ENCODE measurements at places on chromosomes 11 and 22. TPM values are rescaled to one million over a fixed set of nuclear protein-coding genes. Genes with fewer than 3 reads are reported as not detected.
A peak's percentile ranks its signal among the peaks of the same experiment; 100 is the strongest.

DNA sequence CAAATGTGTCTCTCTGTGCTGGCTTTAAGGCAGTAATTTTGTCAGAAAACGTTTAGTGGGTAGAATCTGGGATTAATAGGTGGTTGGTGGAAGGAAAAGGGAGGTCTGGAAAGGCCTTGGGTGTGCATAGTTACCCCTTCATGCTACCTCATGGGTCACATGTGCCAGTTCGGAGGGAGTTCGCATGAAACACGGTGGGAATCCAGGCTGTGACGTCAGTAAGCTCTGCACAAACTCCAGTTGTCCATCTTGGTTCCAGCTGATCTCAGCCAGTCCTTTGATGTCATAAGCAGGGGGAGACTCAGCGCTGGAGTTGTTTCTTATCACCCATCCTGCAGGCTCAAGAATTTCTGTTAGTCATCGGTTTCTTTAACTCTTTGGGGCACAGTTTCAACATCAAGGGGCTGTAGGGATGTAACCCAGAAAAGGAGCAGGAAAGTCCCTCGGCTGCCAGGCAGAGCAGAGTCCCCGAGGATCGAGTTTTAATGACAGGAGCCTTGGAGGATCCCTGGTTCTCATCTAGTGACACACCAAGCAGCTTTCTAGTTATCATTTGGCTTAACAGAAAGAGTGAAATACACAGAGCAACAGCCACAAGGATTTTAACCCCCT, 28.9 kb downstream of the MOV10L1 start:
- peak; percentile 69 for DNase-seq
- no peaks in the 10 kb centered on the region for H3K36me3 ChIP-seq
- no peak overlapping the region for H3K4me3 ChIP-seq

DNA sequence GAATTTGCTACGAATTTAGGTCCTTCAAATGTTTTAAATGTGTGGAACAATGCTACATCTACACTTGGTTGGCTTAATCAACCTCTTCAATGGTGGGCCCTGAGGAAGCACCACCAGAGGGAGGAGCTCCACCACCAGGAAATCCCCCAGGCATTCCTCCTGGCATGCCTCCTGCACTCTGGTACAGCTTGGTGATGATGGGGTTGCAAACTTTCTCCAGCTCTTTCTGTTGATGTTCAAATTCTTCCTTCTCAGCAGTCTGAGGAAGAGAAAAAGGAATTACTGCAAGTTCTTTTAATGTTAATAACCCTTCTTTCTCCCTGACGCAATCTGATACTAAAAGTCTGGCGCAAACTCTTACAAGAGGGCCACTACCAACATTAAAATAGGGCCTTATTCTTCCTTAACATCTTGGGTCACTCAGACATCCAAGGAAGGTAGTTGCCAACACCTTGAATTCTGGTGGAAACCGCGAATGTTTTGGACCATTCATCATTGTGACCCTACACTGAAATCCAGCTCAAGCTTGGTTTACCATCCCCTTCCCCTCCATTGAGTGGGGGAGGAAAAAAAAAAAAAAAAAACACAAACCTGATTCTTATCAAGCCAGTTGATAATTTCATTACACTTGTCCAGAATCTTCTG, 4.2 kb downstream of the HSPA8 start:
- no peak for DNase-seq
- H3K27me3 ChIP-seq: no peaks in the 10 kb centered on the region
- peaks cover 12% of the 10 kb centered on the region for H3K4me1 ChIP-seq
- no peak overlapping the region for H3K27ac ChIP-seq
- H3K36me3 ChIP-seq: peaks cover 76% of the 10 kb centered on the region

GRCh38 chr11:110777775-110778174, 65.5 kb upstream of the ARHGAP20 start:
- no peaks in the 10 kb centered on the region for H3K36me3 ChIP-seq
- H3K27me3 ChIP-seq: no peaks in the 10 kb centered on the region
- H3K27ac ChIP-seq: no peak overlapping the region
- DNase-seq: peak; percentile 14

DNA sequence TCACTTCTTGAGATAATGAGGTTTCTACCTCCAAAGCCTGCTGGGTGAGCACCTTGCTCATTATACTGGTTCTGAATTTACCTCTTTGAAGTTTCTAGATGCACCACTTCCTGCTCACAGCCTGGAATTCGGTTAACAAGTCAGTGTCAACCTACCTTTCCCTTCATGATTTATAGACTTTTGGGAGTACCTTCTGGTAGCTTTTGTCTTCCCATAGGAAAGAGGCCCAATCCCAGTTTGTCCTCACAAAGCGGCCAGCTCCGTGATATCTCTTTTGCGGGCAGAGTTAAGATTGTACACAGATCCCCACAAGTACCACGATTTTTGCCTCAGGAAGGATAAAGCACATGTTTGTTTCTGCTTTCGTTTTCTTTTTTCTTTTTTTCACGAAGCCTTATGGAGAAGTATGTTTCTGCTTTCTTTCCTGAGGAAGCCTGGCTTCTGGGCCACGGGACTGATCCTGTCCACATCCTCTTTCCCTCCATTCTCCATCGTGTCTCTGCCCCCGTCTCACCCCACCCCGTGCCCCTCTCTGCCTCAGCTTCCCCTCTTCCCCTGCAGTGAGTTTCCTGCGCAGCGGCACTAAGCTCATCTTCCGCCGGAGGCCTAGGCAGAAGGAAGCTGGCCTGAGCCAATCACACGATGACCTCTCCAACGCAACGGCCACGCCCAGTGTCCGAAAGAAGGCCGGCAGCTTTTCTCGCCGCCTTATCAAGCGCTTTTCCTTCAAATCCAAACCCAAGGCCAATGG, 5.7 kb upstream of the HINFP start:
- no peak overlapping the region for H3K27ac ChIP-seq
- no peaks in the 10 kb centered on the region for H3K36me3 ChIP-seq
- peaks cover 4% of the 10 kb centered on the region for H3K4me1 ChIP-seq
- no peaks in the 10 kb centered on the region for H3K27me3 ChIP-seq
- H3K4me3 ChIP-seq: no peak overlapping the region

GRCh38 chr22:45045208-45045607, 35.4 kb upstream of the PHF21B start:
- H3K4me3 ChIP-seq: no peak overlapping the region
- no peaks in the 10 kb centered on the region for H3K36me3 ChIP-seq

GRCh38 chr11:126927623-126928022, 72.9 kb downstream of the KIRREL3 start:
- no peak for DNase-seq
- no peak overlapping the region for H3K27ac ChIP-seq
- no peaks in the 10 kb centered on the region for H3K4me1 ChIP-seq
- H3K27me3 ChIP-seq: no peaks in the 10 kb centered on the region

- no peaks in the 10 kb centered on the region for H3K36me3 ChIP-seq
- 0 out of 2 replicates have a peak, but pooled peaks cover 3% of the 10 kb centered on the region for H3K4me1 ChIP-seq
- H3K27ac ChIP-seq: no peak overlapping the region
- H3K27me3 ChIP-seq: no peaks in the 10 kb centered on the region
- H3K4me3 ChIP-seq: no peak overlapping the region
Measured at GRCh38 chr11:2847561-2847960, 38.0 kb downstream of the CDKN1C start.

DNA sequence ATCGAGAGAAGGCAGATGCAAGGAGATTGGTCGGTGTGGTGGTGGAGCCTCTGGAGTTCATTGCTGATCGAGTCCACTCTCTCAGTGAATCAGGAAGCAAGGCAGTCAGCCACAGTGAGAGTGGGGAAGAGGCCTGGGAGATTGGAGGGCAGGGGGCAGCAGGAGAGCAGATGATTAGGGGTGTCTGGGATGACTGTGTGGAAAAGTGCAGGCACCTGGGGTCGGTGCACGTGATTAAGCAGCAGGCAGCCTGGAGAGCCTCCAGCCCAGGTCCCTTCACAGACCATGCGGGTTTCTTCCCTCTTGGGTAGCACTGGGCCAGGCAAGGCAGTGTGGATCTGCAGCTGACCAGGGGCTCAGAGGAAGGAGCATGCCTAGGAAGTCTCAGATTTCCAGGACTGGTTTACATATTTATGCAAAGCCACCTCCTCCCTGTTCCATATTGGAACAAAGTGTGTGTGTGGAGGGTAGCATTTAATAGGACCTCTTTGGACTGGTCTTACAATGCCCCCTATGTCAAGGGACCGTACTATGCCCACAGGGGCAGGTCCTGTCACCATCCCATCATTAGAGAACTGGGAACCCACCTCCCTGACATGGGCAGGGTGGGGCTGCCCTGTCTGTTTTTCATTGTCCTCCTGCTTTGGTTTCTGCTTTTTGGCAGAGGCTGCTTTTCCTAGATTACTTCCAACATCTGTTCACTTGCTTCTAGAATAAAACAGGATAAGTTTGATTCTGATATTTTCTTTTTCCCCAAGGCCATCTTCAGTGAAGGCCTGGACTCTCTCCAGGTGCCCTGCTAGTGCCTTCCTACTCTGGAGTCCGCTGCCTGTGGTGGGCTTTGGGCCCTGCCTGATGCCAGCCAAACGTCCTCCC, 14.0 kb upstream of the GDPD5 start:
- no peaks in the 10 kb centered on the region for H3K27me3 ChIP-seq
- no peak overlapping the region for H3K4me3 ChIP-seq
- H3K36me3 ChIP-seq: no peaks in the 10 kb centered on the region
- no peaks in the 10 kb centered on the region for H3K4me1 ChIP-seq
- no peak overlapping the region for H3K27ac ChIP-seq
- no peak for DNase-seq

DNA sequence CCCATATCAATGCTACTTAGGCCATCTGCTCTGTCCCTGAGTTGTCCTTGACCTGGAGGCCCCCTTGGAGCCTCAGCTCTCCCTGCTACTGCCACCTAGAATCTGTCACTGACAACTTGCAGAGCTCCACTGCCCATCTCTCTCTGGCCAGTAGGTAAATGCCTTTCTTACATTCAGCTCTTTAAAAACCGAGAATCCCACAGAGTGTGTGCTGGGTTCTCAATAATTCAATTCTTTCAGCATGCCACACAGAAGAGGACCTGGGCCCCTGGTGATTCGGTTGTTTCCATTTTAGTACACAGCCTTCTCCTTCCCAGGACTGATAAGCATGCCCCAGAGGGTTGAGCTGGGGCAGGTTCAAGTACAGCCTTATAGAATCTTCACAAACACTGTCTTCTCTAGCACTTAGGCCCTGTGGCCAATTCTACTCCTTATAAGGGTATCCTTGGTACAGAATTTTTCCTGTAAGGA, 22.0 kb upstream of the IPO7 start:
- no peak for DNase-seq
- H3K36me3 ChIP-seq: no peaks in the 10 kb centered on the region
- no peak overlapping the region for H3K4me3 ChIP-seq
- peaks cover 25% of the 10 kb centered on the region for H3K4me1 ChIP-seq

- DNase-seq: no peak
- no peaks in the 10 kb centered on the region for H3K36me3 ChIP-seq
- H3K4me3 ChIP-seq: no peak overlapping the region
- H3K4me1 ChIP-seq: no peaks in the 10 kb centered on the region
- no peak overlapping the region for H3K27ac ChIP-seq
Measured at GRCh38 chr11:91350931-91351330, 873.7 kb upstream of the FAT3 start.

DNA sequence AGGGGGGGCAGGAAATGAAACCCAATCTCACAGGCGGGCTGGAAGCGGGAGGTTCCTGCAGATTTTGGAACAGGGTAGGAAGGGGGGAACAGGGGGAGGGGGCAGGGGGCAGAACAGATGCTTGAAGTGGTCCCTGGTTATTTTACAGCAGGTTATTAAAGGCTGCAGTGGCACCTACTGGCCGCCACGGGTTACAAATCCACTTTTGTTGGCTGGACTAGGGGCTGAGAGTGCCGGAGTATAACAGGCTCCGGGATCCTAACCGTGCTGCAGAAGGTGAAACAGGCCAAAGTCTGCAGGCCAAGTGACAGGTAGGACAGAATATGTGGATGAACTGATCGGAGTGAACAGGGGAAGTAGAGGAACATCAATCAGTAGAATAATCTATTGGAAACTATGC, 2.5 kb downstream of the ROBO3 start:
- H3K4me3 ChIP-seq: no peak overlapping the region
- no peak overlapping the region for H3K27ac ChIP-seq
- H3K27me3 ChIP-seq: peaks cover 41% of the 10 kb centered on the region
- H3K4me1 ChIP-seq: peaks cover 4% of the 10 kb centered on the region
- H3K36me3 ChIP-seq: no peaks in the 10 kb centered on the region

DNA sequence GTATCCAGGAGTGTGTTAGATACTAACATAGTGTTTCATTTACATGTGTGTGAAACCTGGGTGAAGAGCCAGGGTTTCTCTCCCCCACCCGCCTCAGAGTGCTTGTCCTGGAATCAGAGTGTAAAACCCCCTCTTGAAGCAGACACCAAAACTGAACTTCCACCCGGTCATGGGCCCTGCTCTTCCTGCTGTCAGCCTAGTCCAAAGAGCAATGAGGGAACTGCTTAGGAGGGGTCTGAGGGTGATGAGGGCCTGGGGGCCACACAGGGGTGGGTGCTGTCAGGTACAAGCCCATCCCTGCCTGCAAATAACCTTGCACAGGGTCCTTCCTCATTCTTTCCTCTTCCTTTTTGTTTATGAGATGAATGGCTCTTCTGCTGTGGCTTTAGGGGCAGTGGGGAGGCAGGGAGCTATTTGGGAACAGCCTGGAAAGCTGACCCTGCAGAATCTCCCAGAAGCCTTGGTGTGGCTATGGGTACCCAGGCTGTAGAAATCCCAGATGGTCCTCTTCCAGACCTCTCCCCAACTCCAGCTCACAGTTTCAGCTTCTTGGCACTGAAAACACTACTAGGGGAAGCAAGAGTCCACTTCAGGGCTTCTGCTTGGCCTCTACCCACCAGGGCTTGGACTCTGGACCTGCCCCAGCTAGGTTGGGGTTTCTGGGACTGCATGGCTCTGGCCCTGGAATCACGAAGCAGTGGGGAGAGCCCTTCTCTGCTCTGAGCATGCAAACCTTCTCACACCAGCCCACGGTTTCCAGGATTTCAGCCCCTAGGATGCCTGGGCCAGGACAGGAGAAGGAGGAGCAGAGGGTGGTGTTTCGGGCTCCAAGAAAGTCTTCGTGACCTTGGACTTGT, 8.5 kb downstream of the BATF2 start:
- H3K4me1 ChIP-seq: peaks cover 11% of the 10 kb centered on the region
- H3K4me3 ChIP-seq: no peak overlapping the region
- H3K36me3 ChIP-seq: no peaks in the 10 kb centered on the region
- no peaks in the 10 kb centered on the region for H3K27me3 ChIP-seq
- no peak overlapping the region for H3K27ac ChIP-seq
- DNase-seq: no peak

GRCh38 chr22:30582788-30583545, 8.5 kb upstream of the GAL3ST1 start:
- H3K4me3 ChIP-seq: no peak overlapping the region
- no peak for DNase-seq
- peaks cover 96% of the 10 kb centered on the region for H3K36me3 ChIP-seq
- no peaks in the 10 kb centered on the region for H3K4me1 ChIP-seq
- no peaks in the 10 kb centered on the region for H3K27me3 ChIP-seq
- no peak overlapping the region for H3K27ac ChIP-seq

DNA sequence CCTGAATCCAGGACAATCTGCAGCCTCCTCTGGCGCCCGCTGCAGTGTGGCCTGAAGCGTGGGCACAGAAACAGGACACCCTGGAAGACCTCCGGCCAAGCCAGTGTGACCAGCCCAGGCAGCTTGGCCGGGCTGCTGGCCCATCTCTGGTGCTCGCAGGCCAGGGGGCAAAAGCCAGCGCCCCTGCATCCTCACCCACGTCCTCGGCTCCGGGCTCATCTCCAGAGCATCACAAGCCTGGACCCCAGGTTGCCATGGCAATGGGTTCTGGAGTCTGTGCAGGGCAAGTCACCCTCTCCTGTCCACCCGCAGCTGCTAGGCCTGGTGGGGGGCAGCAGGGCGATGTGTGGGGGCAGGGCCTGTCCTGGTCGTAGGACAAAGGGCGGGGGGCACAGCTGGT, 9.3 kb upstream of the PDGFB start:
- no peak overlapping the region for H3K4me3 ChIP-seq
- no peak for DNase-seq
- H3K27ac ChIP-seq: peak overlapping the region; percentile 98
- no peaks in the 10 kb centered on the region for H3K36me3 ChIP-seq

Gene GLB1L3
- not detected for total RNA-seq

Gene CDCA5
- 124 TPM for total RNA-seq

Gene MYOD1
- total RNA-seq: not detected
